GF-D8 (cell line): ENCODE measurements at places on chromosomes 5 and 9.

DNA sequence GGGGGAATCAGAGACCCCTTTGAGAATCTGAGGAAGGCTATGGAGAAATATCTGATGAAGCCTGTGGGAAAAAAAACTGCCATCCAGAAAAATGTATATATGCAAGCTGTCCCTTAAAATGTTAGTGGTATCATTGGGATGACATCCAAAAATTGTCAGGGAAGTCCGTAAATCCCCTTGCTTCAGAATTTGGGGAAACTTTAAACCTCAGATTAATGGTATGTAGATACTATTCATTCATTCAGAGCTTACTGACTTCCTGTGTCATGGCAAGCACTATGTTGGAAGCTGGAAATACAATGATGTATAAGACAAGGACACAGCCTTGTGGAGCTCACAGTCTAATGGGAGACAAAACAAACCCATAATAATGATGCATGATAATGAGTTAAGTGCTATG is 10.9 kb upstream of the MOB3B start:
- no peak for DNase-seq

DNA sequence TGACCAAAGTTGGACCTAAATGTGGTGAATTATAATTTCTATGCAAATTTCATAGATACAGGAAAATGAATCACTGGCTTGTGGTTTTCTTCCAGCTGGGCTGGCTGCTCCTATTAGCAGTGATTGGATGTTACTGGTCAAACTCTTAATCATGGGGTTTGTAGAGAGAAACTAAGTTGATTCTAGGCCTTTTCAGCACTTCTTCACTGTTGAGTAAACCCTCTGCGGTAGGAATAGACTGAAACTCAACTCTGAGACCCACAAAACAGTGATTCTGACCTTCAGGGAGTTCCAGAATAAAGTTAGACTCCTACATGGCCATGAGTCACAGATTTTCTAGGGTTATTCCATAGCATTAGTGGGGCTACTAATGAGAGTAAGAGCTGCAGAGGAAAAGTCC is 47.9 kb upstream of the FKTN start:
- no peak for DNase-seq

DNA sequence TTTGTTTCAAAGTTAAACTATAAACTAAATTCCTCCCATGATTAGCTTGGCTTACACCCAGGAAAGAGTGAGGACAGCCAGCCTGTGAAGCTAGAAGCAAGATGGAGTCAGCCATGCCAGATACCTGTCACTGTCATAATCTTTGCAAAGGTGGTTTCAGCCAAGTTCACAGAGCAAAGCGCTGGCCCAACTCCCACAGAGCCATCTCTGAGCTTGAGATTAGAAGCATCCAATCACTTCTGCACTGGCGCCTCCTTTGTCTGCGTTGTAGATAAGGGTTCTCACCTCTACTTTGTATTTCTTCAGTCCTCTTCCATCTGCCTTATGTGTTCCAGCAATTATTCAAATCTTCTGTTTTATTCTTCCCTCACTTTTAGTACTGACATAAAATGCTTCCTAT is 119.4 kb upstream of the ACO1 start:
- no peak for DNase-seq

- DNase-seq = no peak
Measured at GRCh38 chr9:16289639-16290038, 580.8 kb downstream of the BNC2 start.

- no peak for DNase-seq
Measured at GRCh38 chr5:139046551-139046950, 151.6 kb downstream of the SIL1 start.

DNA sequence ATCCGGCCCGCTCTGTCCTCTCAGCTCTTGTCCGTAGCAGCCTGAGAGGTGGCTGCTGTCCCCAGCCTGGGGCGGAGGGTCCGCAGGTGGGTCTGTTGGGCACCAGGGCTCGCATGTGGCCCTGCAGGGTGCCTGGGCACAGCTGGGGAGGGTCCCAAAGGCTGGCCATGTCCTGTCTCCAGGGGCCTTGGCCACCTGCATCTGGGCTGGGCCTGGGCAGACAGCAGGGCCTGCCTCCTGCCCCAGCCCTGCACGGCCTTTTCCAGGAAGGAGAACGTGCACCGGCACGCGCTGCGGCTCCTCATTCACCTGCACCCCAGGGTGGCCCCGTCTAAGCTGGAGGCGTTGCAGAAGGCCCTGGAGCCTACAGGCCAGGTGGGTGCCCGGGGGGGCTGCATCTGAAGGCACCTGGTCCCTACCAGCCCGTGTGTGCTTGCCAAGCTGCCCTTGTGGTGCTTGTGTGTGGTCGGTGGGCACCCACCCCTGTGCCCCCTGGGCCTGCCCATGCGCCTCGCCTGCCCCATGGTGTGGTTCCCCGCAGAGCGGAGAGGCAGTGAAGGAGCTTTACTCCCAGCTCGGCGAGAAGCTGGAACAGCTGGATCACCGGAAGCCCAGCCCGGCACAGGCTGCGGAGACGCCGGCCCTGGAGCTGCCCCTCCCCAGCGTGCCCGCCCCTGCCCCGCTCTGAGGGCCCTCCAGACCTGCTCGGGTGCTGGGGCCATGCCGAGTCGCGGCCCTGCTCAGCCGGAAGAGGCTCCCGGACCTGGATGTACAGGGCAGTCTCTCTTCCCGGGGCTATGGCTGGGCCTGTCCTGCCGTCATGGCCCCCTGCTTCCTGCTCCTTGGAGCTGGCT is 5.1 kb upstream of the TOR4A start:
- DNase-seq = no peak
